Naive thymus-derived CD4-positive, alpha-beta T cell (primary cell): ENCODE measurements at places on chromosomes 11 and 22. TPM values are rescaled to one million over a fixed set of nuclear protein-coding genes. Genes with fewer than 3 reads are reported as not detected.

NPTXR gene
- 12.9 TPM for total RNA-seq

CDC42BPG gene
- total RNA-seq, result 0.22 and 1.1 TPM in 2 replicates

PPFIA1 gene
- total RNA-seq, result 46.0 TPM

IGSF9B gene
- total RNA-seq, result 25.0 TPM

IL18BP gene
- total RNA-seq, result 22.3 TPM

MS4A4A gene
- total RNA-seq, result 0.80 TPM

KIF18A gene
- total RNA-seq, result 0.59 TPM

CRY2 gene
- 29.7 and 31.1 TPM in 2 replicates for total RNA-seq

GRCh38 chr11:35056391-35057093 is 82.4 kb upstream of the CD44 start:
- H3K27ac ChIP-seq, result no peak overlapping the region
- H3K4me3 ChIP-seq, result no peak overlapping the region
- peaks cover 19% of the 10 kb centered on the region for H3K4me1 ChIP-seq

DNA sequence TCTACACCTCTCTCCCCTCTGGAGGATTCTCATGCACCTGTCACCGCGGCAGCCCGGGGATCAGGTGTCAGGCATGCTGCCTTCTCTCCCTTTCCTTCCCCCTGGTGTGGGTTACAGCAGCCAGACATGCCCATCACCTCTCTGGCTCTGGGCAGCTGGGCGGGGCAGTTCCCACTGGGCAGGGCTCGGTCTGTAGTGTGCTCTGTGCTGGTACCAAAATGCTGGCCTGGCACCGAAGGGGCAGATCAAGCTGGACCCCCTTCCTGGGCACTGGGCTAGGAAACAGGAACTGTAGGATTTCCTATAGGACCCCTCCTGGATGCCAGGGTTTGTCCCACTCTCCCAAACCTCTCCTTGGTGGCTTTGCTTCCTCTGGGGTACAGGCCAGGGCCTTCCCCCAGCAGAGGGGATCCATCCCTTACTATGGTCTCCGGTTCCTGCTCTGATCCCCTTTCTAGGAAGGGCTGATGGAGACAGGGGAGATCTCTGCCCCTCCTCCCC is 821 bp downstream of the GAL3ST1 start:
- H3K27me3 ChIP-seq, result no peaks in the 10 kb centered on the region
- DNase-seq, result no peak
- peaks cover 7% of the 10 kb centered on the region for H3K36me3 ChIP-seq
- H3K27ac ChIP-seq, result no peak overlapping the region
- no peak overlapping the region for H3K4me3 ChIP-seq

- H3K36me3 ChIP-seq, result peaks cover 8% of the 10 kb centered on the region
- no peak overlapping the region for H3K27ac ChIP-seq
- no peak for DNase-seq
- H3K27me3 ChIP-seq, result no peaks in the 10 kb centered on the region
- peaks cover 14% of the 10 kb centered on the region for H3K4me1 ChIP-seq
Observed at GRCh38 chr22:17083255-17083654, 1.5 kb upstream of the IL17RA start.

GRCh38 chr22:26853495-26853894 is 196.1 kb downstream of the MIAT start:
- H3K4me3 ChIP-seq, result no peak overlapping the region
- no peak for DNase-seq
- H3K4me1 ChIP-seq, result no peaks in the 10 kb centered on the region
- H3K27me3 ChIP-seq, result no peaks in the 10 kb centered on the region
- H3K27ac ChIP-seq, result no peak overlapping the region
- H3K36me3 ChIP-seq, result peaks cover 9% of the 10 kb centered on the region

DNA sequence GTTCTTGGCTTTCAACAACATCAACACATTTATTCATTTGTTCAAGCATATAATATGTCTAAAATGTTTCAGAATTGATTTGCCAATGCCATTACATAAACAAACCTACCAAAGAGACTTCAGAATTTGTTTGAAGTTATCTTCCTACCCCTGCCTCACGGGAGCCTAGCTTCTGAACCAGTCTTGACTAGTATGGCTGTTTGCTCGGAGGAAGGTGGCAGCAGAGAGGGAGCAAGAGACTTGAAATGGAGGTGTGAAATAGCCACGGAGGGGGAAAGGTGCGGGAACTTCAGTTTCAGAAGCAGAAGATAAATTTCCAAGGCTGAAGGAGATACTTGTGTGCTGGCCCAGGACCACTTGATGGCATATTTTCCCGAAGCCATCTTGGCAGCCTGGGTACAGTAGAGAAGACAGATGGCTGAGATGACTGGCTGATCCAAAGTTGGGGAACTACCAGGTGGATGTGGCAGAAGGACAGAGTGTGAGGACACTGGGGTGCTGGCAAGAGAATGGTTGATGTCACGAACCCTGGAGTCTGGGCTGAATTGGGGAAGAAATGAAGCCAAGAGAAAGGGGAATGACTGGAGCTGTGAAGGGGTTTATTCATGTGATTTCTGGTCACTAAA is 14.0 kb upstream of the MTCH2 start:
- H3K36me3 ChIP-seq, result no peaks in the 10 kb centered on the region
- H3K27ac ChIP-seq, result no peak overlapping the region
- no peak for DNase-seq
- H3K4me1 ChIP-seq, result no peaks in the 10 kb centered on the region

- no peak for DNase-seq
- H3K27ac ChIP-seq, result no peak overlapping the region
- no peaks in the 10 kb centered on the region for H3K4me1 ChIP-seq
- H3K4me3 ChIP-seq, result no peak overlapping the region
Observed at GRCh38 chr22:17968126-17968525, 56.2 kb downstream of the MICAL3 start.

GRCh38 chr11:130052567-130052966 is 17.1 kb upstream of the APLP2 start:
- H3K36me3 ChIP-seq, result no peaks in the 10 kb centered on the region
- no peak overlapping the region for H3K4me3 ChIP-seq
- H3K27me3 ChIP-seq, result no peaks in the 10 kb centered on the region
- DNase-seq, result no peak
- no peaks in the 10 kb centered on the region for H3K4me1 ChIP-seq

DNA sequence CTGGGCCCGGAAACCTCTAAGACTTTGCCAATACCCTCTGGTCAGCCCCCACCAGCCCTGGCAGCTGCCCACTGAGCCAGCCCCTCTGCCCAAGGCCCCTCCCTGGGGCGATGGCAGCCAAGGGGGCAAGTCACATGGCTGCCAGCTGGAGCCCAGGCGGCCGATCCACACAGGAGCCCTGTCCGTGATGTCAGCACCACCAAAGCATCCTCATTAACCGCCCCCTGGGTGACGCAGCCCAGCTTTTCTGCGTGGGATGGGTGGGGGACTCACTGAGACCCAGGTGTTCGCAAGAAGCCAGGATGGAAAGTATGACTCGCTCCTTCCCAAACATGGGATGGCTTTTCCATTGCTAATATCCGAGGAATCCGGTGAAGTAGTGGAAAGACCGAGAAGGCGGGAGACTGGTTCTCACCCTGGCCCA is 46.6 kb upstream of the WNT7B start:
- no peaks in the 10 kb centered on the region for H3K36me3 ChIP-seq
- H3K27me3 ChIP-seq, result no peaks in the 10 kb centered on the region
- no peak overlapping the region for H3K4me3 ChIP-seq
- H3K27ac ChIP-seq, result no peak overlapping the region
- DNase-seq, result no peak

GRCh38 chr11:118146554-118146953 is 6.1 kb downstream of the SCN4B start:
- peaks cover 5% of the 10 kb centered on the region for H3K27me3 ChIP-seq
- no peak for DNase-seq
- no peaks in the 10 kb centered on the region for H3K36me3 ChIP-seq
- H3K4me1 ChIP-seq, result no peaks in the 10 kb centered on the region
- no peak overlapping the region for H3K27ac ChIP-seq

DNA sequence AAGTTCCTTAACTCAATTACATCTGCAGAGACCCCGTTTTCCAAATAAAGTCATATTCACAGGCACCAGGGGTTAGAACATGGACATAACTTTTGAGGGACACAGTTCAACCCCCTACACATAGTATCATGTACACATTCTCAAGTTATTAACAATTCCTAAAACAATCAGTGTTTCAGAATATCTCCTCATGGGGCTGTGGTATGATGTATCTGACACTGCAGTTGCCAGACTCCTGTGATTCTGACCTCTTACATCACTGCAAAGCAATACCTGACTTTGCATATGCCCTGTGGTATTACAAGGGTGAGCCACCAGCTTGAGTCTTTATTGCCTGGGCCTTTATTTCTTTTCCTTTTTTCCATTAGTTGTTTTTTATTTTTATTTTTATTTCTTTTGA is 141.7 kb downstream of the COMMD9 start:
- no peaks in the 10 kb centered on the region for H3K4me1 ChIP-seq
- no peak overlapping the region for H3K4me3 ChIP-seq
- no peaks in the 10 kb centered on the region for H3K36me3 ChIP-seq
- H3K27ac ChIP-seq, result no peak overlapping the region
- DNase-seq, result no peak
- no peaks in the 10 kb centered on the region for H3K27me3 ChIP-seq

DNA sequence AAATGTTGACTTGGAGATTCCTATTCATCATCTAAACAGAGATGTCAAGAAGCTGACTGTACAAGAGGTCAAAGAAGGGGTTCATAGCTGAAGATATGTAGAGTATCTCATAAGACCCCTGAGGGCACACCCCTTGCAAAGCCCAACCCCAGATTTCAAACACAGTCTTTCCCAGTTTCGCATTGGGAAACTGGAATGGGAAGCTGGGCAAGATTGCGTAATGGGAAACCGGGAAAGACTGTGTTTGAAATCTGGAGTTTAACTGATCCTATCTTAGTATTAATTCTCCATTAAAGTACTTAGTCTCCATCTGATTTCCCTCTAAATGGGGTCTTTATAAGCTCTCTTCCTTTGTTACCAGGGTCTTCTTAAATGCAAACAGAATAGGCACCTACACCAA is 99.5 kb downstream of the FAM76B start:
- H3K27ac ChIP-seq, result peak overlapping the region; percentile 73
- no peaks in the 10 kb centered on the region for H3K36me3 ChIP-seq
- H3K4me1 ChIP-seq, result peaks cover 25% of the 10 kb centered on the region
- no peak for DNase-seq
- H3K4me3 ChIP-seq, result peak overlapping the region; percentile 15
- H3K27me3 ChIP-seq, result no peaks in the 10 kb centered on the region

DNA sequence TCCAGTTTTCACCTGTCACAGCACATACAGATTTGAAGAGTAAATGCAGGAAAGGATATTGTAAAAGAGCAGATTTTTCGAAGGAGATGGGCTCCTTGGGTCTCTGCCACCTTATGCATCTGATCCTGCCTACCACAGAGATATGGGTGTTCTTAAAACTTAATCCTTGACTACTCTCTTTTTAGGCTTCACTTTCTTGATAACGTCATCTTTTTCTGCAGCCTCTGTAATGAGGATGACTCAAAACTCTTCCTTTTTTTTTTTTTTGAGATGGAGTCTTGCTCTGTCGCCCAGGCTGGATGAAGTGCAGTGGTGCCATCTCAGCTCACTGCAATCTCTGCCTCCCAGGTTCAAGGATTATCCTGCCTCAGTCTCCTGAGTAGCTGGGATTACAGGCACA is 7.8 kb downstream of the PRR14L start:
- no peak overlapping the region for H3K27ac ChIP-seq
- no peaks in the 10 kb centered on the region for H3K27me3 ChIP-seq
- no peaks in the 10 kb centered on the region for H3K36me3 ChIP-seq
- DNase-seq, result no peak
- no peaks in the 10 kb centered on the region for H3K4me1 ChIP-seq

DNA sequence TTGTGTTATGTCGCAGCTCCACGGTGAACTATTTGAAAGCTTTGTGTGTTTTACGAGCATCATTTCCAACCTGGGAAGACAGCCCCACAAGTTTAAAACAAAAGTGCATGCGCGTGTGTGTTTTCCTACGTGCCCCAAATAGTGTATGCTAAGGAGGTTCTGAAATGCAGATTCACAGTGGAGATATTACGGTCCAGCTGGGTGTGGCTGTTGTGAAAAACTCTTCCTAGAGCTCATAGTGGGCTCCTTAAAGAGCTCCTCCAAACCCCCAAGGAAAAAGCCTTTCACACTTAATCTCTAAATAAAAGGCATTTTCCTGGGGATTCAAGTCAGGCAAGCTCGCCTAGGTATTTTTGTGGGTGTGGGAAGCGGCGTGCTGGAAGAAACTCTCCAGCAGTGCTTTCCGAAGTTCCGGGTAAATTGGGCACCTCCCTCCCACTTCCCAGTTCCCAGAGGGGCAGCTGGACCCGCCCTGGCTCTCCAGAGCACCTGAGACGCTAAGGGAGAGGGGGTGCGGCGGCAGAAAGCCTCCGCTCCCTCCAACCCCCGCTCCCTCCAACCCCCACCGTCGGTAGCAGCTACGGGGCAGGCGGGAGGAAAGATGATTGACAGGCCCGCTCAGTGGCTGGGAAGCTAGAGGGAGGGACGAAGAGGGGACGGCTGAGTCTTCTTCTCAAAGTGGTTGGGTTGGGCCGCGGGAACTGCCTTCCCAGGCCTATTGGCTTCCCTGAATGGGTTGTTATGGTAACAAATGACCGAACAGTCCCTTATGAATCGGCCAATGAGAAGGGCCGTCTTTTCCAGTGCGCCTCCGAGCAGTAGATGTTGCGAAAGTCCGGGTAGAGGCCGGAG is 561 bp upstream of the PCF11 start:
- peaks cover 18% of the 10 kb centered on the region for H3K4me1 ChIP-seq
- peaks cover 14% of the 10 kb centered on the region for H3K36me3 ChIP-seq
- H3K4me3 ChIP-seq, result peak overlapping the region; percentile 90

DNA sequence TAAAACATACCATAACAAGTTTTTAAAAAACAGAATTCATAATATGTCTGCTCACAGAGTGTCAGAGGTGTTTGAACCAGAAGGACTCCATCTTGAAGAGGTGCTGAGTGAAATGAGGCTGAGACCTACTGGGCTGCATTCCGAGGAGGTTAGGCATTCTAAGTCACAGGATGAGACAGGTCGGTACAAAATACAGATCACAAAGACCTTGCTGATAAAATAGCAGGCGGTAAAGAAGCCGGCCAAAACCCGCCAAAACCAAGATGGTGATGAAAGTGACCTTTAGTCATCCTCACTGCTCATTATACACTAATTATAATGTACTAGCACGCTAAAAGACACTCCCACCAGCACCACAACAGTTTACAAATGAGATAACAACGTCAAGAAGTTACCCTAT is 116.4 kb downstream of the ARHGAP32 start:
- no peak overlapping the region for H3K4me3 ChIP-seq
- no peaks in the 10 kb centered on the region for H3K4me1 ChIP-seq
- no peaks in the 10 kb centered on the region for H3K27me3 ChIP-seq
- no peak overlapping the region for H3K27ac ChIP-seq
- no peak for DNase-seq

DNA sequence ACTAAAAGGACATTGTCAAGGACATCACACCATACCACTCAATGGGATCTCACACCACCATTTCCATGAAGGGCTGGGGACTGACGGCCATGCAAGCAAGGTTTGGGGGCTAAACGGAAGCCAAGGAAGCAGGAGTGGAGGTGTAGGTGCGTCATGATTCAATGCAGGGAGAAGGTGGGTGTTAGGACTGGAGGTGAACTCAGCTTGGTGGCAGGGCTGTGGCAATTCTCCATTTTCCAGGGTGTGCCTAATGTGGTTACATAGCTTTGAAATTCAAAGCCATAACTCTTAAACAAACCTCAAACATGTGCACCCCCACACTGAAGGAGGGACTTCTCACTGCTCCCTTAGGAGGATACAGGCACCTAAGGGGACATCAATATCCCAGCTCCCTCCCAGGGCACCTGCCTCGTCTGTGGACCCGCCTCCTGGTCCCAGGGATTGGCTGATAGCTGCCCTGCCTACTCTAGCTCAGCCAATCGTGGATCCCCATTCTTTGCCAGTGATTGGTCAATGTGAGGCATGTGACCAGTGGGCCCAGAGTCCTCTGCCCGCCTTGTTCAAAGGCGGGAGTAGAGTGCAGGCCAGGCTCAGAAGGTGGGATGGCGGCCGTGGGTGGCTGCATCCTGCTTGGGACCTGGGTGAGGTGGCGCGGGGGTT is 64.6 kb downstream of the CTTN start:
- no peak overlapping the region for H3K4me3 ChIP-seq
- no peaks in the 10 kb centered on the region for H3K36me3 ChIP-seq
- H3K27me3 ChIP-seq, result no peaks in the 10 kb centered on the region
- no peaks in the 10 kb centered on the region for H3K4me1 ChIP-seq
- H3K27ac ChIP-seq, result no peak overlapping the region
